Effector CD4-positive, alpha-beta T cell (primary cell): ENCODE measurements at places on chromosomes 1 and 21.
A peak's percentile ranks its signal among the peaks of the same experiment; 100 is the strongest.

- peak; percentile 78 for DNase-seq
Observed at GRCh38 chr1:117656202-117656641, 50.4 kb downstream of the TENT5C start.

- DNase-seq, result no peak
Observed at GRCh38 chr1:222525951-222526350, 22.0 kb downstream of the HHIPL2 start.

- DNase-seq, result no peak
Observed at GRCh38 chr1:29258976-29259801, 22.9 kb downstream of the PTPRU start.

- DNase-seq, result no peak
Observed at GRCh38 chr1:166136222-166136621, 30.6 kb downstream of the FAM78B start.

- no peak for DNase-seq
Observed at GRCh38 chr1:101739146-101739545, 257.6 kb downstream of the OLFM3 start.

DNA sequence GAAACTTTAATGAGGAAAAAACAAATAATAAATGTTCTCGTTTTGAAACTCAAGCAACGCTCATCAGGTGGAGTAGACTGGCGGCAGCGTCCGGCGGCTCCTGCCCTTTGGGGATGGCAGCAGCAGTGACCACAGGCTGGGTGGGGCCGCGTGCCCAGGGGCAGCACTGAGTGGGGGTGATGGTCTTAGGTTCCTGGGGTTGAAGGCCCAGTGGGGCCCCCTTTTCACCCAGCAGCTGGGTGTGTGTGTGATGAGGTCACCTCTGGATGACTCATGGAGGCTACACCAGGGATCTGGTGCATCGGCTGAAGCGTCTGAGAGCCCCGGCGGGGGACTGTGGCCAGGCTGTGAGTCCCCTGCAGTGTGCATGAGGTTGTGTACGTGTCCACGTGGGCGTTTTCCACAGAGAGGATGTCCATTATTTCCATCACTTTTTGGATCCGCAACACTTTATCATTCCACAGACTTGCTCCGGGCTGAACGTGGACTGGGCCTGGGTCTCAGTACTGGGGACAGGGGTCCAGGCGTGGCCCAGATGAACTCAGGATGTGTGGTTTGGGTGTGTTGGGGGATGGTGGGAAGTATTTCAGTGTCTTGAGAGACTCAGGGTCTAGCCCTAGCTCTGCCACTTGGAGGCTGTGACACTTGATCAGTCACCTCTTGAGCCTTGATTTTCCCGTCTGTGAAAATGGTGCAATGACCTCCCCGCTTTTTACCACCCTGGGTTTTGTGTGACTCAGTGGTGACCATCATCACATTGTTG lies 25.6 kb downstream of the LDLRAP1 start:
- no peak for DNase-seq

DNA sequence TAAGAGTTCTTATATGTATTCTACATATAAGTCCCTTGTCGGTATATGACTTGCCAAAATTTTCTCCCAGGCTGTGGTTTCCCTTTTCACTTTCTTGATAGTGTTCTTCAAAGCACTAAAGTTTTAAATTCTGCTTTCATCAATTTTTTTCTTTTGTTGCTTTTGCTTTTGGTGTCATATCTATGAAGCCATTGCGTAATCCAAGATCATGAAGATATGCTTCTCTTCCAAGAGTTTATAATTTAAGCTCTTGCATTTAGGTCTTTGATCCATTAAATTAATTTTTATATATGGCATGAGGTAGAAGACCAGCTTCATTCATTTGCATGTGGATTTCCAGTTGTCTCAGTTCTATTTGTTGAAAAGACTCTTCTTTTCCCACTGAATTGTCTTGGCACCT lies 22.2 kb downstream of the DESI2 start:
- no peak for DNase-seq

- no peak for DNase-seq
Observed at GRCh38 chr1:1760345-1760650, 18.0 kb downstream of the NADK start.

DNA sequence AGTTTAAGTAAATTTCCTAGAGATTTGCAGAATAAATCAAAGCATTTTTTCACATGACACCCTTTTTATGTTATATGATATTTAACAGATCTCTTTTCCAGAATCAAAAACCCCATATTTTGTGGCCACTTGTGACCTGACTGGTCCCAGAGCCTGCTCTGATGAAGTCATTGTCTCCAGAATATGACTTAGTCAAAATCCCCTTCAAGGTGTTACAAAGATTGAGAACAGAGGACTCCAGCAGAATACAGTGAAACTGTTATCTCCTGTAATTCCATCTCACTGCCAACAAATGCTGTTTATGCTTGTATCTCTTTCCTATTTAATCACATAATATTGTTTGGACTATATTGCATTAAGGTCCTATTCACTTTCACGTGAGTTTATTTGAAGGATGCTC lies 25.6 kb downstream of the RGS1 start:
- no peak for DNase-seq

DNA sequence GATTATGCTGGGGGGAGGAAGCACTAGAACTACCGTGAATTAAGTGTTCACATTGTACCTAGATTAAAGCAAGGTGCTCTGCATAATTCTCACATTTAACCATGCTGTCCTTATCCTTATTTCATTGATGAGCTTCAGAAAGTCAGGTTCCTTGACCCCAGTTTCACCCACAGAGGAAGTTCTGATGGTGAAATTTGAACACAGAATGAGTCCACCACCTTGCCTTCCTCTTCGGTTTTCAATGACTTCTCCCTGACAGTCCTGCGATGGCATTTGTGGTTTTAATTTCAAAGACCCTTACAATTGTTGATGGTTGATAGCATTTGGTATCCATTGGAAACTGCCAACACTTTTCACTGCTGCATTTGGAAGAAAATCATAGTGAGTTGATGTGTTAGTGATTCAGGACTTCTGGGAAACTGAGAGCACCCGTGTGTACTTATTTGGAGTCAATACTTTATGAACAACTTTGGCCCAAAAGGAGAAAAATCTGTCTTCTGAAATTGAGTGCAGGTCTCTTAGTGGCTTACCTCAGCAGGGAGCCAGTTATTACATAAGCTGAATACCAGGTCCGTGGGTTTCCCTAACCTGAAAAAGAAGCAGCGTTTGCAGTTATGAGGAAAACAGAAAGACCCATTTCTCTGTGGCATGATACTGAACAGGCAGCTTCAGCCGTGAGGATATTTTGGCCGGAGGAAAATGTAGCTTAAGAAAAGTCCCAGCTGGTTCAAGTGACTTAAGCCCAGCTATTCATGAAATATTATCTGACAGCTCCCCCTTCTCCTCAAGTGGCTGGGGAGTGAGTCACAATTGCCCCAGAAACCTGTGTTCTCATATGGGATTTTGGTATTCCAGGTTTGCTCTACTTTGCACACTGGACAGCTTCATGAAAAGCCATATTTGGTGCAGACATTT lies 47.5 kb downstream of the ROR1 start:
- no peak for DNase-seq

DNA sequence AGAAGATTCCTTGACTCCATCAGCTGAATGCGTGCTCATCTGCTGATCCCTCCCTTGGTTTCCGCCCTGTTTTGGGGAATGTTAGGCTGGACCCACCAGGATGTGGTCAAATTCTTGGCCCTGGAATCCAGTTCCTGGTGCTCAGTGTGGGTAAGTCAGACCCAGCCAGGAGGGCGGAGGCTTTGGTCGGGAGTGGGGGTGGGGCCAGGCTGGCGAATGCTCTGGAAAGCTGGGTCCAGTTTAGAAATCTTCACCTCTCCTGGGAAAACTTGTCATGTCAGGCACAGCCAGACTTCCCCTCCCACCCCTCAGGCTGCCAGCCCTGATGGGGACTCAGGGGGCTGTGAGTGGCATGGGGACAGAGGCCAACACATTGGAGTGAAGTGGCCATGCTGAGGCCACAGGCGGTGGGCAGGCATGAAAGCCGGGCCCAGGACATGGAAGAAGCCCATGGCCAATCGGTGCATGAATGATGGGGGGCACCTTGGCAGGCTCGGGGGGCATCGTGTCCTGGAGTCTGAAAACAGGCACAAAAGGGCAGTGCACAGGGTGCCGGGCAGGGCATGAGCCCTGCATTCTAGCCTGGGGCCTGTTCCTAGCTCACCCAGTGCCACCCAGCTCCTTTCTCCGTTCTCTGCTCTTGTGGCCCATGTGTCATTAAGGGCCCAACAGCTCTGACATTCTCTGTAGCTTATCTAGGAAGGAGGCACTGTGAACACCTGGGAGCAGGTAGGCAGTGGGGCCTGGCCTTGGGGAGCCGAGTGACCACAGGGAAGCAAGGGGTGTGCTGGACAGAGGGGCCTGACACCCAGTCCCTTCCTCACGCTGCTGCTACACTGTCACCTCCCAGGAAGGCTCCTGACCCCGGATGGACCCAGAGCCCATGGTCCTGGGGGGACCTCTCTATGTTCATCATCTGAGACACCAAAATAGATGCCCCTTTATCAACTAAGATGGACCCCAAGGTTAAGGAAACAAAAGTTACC lies 14.6 kb upstream of the PADI1 start:
- no peak for DNase-seq

DNA sequence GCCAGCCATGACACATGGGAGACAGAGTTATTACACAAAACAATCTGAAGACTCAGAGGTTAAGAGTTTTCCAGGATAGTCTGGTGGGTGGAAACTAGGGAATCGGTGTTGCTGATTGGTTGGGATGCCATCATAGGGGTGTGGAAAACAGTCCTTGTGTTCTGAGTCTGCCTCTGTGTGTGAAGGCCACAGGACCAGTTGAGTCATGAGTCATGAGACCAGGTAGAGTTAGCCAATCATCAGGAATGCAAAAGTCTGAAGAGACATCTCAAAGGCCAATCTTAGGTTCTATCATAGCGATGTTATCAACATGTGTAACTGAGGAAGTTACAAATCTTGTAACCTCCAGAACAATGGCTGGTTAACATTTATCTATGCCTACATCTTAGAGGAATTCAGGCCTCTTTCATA lies 49.7 kb upstream of the NEK7 start:
- no peak for DNase-seq

DNA sequence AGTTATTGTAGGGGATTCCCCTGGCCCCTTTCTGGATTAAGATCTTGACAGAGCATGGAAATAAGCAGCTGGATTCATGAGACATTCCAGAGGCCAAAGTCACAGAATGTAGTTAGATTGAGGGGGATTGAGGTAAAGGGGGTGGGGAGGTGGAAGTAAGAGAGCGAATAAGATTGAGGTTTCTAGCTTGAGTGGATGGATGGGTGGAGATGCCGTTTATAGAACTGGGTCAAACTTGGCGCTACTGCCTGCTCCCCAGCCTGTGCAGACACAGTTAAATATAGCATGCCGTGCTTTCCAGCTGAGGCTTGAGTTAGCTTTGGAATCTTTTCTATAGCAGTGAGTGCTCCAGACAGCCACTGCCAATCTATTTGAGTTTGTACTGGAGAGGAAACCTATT lies 85.7 kb downstream of the DYRK1A start:
- DNase-seq, result no peak

DNA sequence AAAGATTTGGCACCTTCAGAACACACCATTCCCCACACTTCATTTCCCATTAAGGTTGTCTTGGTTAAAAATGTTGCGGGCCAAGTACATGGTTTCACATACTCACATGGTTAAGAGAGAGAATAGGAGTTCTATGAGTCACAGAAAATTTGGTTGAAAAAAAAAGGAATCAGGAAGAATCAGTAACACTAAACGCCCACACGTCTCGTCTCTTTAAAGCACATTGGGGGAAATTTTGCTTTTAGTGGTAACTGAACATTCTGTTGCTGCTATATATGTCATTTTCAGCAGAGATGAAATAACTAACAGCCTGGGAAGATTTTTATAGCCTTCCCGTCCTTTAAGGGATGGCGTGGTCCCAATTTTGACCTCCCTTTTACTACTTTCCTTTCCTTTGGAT lies 132.9 kb upstream of the ERG start:
- no peak for DNase-seq

DNA sequence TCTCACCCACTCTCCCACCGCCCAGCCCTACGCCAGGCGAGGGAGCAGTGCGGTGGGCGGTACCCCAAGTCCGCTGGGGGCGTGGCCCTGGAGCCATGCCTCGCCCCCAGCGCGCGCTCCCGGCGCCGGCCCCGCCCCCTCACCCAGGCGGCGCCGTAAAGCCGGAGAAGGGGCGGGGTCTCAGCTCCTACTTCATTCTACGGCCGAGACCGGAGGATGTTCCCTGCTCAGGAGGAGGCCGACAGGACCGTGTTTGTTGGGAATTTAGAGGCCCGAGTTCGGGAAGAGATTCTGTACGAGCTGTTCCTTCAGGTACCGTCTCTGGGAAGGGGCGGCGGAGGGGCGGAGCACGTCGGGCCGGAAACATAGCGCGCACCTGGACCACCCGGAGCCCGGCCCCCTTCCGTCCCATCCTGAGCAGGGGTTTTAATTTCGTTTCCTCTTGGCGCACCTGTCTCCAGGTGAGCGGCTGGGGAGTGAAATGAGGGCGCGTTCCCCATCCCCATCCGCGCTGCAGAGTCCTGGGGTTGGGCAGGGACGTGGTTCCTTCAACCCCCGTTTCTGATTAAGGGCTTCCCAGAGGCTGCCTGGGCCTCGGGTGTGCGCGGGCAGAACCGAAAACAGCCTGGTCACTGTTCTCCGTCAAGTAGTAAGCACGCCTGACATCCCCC lies at the start of gene RBM11:
RBM11 (plus strand) TSS at position 187 of the 671 bp plus-strand sequence; CDS start at position 217, 30 bp downstream.
- DNase-seq, result peak; percentile 55
